ENCODE measurements at places on chromosomes 16 and 17.

DNA sequence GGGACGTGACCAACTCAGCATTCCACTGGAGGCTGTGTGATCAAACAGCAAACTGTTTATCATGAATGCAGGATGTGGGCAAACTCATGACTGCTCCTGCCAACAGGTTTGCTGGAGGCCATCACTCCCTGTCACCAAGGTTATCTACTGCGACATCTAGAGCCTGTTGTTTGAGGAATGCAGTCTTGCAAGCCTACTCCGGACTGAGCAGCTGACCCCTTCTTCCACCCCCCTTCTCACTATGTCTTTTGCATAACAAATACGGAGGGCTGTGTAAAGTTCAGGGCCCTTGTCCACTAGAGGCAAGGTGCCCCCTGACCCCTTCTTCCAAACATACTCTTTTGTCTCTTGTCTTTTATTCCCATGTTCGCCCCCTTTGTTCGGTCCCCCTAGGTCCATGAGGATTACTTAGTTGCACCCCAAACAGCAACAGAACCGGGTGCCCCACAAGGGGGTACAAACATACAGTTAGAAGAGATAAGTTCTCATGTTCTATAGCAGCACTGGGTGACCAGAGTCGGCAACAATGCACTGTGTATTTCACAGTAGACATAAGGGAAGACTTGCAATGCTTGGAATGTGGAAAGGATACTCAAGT is 28.7 kb downstream of the MEAK7 start:
- DNase-seq: no peak

DNA sequence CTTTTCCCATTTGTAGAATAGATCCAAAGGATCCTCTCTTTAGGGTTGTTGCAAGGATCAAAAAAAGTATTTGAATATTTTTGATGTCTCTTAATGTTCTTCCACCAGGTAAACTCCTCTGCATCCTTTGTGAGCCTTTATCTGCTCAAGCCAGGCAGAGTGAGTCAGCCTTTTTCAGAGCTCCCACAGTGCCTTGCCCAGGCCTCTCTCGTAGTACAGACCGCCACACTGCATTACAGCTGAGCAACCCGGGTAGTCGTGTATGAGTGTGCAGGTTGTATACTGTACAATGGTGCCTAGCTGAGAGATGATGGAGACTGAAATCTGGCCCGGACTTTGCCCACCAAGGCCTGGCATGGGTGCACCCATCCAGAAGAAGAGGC is 20.9 kb downstream of the RHBDL3 start:
- no peak for DNase-seq

DNA sequence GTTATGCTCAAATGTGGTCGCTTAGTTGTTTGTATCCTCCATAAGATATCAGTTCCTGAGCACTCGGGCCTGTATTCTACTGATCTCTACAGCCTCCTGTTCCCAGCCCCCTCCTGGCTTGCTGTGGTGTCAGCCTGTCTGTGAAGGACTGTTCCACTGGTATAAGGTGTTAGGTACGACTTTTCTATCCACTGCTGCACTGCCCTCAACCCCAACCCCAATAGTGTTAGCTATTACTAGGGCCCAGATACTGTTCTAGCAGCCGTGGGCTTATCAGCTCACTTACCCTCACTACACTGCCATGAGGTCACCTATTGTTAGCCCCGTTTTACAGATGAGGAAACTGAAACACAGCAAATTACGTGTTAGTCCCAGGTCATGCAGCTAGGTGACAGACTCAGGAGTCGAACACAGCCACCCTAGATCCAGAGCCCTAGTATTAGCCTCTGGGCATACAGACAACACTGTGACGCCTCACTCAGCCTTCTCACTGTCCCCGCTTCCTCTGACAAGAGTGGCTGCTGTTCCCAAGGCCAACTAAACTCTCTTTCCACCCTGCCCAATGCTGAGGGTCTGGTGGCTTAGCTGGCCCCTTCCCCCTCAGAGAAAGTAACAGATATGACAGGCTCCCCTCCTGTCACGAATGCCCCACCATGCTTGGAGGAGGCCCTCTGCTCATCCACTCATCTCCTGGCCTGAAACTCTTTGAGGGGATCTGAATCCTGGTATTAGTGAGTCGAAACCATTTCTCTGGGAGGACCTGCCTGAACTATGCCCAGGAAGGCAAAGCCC is 25.6 kb upstream of the ZNF652 start:
- DNase-seq: no peak

GRCh38 chr16:29809850-29810698 is 1.9 kb upstream of the PRRT2 start:
- DNase-seq: no peak

- DNase-seq: no peak
Observed at GRCh38 chr17:38569701-38570512, 35.8 kb downstream of the SRCIN1 start.

DNA sequence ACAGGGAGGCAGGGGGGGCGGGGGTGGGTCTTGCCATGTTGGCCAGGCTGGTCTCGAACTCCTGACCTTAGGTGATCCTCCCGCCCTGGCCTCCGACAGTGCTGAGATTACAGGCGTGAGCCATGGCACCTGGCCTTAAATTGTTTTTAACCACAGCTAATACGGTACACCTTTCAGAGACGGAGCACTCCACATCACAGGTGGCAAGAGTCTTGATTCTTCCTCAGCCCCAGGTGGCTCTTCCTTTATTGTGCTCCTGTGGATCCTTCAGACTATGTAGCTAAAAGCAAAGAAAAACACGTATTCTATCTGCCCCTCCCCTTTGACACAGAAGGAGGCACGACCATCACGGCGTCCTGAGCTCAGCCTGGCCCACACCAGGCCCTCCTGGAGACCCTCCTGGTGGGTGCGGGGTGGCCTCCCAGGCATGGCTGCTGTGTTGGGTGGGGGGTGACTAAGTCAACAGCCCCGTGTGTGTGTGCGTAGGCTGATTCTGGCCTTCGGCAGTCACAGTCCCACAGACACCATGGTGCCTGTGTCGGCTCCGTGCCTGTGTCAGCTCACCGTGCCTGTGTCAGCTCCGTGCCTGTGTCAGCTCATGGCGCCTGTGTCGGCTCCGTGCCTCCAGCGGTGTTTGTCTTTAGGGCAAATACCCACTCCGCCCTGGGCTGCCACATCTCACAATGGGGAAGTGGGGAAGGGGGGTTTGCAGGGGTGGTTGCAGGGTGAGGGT is 10.8 kb upstream of the SECTM1 start:
- no peak for DNase-seq

GRCh38 chr17:8382052-8382879 is 727 bp downstream of the RPL26 start:
- DNase-seq: no peak

DNA sequence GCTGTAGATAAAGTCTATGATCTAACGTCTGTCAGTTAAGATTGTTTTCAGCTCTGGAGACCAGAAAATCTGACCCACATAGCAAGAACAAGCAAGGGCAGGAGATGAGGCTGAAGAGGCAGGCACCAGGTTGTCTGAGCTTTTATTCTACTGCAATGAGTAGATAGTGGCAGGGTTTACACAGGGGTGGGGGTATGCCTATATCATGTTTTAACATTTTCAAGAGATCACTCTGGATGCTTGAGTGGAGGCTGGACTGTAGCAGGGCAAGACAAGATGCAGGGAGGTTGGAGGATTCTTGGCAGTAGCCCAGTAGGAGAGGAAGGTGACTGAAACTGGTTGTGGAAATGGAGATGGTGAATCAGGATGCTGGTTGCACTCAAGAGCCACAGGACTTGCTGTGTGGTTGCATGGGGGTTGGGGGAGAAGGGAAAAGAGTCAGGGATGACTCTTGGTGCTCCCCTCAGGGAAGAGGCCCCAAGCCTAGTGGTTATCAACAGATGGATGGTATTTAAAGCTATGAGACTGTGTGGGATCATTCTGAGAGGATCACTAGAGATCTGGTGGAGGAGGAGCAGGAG is 143.1 kb upstream of the KCNJ18 start:
- no peak for DNase-seq

DNA sequence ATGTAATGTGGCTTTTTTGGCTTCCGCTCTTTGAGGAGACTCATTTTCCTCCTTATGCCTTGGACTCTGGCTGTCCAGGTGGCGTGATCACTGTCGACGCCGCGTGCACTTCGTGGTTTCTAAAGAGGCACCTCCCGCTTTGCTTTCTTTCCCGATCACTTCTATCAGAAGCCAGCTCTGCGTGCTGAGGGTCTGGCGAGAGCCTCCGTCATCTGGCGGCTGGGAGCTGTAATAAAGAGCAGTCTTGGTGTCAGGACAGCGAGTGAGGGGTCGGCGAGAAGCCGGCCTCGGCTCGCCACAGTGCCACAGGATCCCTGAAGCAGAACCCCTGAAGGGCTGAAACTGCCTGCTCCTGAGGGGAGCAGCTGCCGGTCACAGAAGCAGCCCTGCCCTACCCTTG is 7.4 kb downstream of the ZNF750 start:
- DNase-seq: no peak

- DNase-seq: no peak
Observed at GRCh38 chr16:7515543-7515942, 182.9 kb downstream of the RBFOX1 start.

DNA sequence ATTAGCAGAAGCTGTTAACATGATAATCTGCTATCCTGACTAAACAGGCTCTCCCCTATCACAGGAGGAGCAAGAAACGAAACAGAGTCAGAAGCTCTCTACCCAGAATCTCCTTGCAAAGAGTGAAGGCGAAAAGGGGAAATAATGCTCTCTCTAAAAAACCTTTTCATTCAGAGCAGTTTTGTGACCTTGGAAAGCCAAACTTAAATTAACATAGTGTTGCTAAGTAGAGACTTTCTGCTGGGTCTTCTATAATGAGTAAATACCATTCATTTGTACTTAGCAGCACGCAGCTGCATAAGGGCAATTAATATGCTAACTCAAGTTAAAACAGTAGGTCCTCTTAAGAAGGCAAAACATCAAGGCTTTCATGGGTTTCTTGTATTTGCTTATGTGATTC is 101.7 kb upstream of the GPR139 start:
- peak; percentile 5 for DNase-seq

DNA sequence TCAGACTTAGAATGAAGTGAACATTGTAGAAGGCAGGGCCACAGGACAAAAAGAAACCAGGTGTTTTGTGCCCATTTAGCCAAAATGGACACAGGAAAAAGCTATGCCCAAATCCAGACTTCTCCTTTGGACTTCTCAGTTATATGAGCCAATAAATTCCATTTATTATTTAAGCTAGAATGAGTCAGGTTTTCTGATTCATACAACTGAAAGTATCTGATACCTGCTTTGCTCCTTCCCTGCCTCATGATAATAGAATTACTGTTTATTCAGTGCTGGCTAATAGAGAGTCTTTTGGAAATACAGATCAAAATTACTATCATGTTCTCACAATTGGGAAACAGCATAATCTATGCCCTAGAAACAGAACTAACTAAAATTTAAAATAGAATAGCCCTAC is 8.7 kb upstream of the CPD start:
- DNase-seq: no peak

- no peak for DNase-seq
Observed at GRCh38 chr17:61178284-61178683, 221.4 kb upstream of the TBX2 start.

GRCh38 chr17:43875476-43876147 is 28.6 kb downstream of the CD300LG start:
- no peak for DNase-seq
